ENCODE measurements at places on chromosomes 4 and X.

DNA sequence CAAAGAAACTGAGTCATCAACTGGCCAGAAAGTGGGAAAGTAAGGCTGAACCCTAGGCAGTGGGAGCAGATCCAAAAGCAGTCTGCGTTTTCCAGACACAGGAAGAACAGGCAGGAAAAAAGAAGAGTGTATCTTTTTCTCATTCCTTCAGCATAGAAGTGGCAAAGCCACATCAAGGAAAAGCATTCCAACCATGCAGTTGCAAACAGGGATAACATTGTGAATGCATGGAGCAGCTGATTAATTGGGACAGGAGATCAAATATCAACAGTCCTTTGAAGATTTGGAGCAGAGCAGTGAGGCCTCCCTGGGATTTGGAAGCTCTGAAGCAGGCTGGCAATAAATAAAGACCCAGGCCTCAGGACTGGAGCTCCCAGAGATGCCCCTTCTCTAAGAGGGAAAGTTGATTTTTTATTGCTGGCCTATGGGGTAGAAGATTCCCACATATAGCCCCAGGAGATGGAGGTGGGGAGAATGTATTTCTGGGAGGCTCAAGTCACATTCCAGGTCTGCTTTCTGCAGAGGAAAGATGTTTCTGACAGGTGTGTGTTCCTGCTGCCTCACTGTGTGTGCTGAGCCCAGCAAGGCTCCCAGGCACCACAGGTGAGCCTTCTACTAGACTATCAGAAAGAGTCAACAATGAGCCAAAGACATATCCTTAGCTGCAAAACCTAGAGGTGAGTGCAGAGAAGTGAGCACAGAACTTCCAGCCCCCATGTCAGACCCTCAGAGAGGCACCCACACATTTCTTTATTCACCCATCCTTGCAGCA is 222.5 kb downstream of the RAB28 start:
- no peak for ATAC-seq

DNA sequence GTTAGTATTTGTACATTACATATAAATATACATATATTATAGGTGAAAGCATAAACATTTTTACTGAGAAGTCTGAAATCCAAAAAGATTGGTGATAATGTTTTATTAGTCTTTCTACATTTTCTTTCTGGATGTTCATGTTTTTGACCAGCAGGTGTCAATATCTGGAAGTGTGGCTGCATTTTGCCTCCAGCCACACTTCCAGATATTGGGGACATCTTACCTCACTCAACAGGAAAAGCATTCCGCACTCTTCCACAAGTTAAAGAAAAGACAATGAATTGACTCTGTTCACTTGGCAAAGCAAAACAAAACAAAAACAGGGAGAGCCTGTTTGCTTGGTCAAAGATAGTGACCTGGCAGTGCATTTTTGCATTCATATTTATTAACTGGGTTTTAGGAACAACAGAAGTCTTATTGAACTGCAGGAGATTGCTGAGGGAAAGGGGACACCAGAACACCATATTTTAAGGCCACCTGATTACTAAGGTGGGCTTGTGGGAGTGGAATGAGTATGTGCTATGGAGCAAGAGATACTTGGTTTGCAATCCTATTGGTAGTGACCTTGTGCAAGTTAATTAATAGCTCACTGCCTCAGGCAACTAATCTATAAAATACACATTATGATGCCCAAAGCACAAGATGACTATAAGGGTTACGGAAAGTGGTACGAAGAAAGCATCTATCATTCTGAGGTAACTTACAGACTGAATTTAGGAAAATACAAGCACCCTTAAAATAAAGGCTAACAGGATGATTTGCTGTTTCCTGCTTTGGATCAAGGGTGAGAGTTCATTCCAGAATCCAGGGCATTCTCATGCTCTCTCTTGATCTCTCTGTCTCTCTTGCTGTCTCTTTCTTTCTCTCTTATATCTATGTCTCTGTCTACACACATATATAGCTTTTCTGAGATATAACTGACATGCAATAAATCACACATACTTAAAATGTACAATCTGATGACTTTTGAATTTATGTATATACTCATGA is 389.9 kb upstream of the EMCN start:
- no peak for ATAC-seq

DNA sequence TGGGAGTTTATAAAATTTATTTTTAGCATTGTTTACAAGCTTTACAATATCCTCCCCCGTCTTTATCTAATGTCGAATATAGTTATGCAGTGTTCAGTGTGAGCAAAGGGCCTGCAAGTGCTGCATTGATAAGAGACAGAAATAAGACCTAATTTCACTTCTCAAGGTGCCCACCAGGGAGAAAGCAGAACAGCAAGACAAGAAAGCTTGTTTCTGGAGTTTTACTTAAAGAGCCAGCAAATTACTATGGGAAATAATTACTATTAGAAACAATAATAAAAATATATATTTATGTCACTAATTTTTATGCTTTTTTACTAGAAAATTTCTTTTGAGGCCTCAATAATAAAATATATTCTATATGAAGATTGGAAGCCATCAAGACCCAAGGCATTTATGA is 2677.7 kb downstream of the ARAP2 start:
- no peak for ATAC-seq

DNA sequence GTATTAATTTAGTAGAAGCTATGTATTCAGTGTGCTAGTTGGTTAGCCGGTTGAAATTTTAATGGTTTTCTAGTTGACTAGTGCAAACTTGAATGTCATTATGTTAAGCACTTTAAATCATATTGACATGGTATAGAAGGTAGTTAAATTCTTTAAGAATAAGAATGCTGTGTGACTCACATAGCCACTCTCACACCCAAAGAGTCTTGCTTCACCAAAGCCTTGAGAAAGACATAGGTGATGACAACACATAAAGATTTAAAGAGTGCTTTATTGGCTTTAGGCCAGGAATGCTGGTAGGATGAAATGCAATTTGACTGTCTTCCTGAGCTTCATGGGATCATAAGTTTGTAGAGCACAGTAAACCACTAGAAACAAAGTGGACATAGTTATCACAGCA is 85.3 kb downstream of the DCAF8L2 start:
- no peak for ATAC-seq

- no peak for ATAC-seq
Measured at GRCh38 chrX:66193821-66194220, 29.8 kb downstream of the HEPH start.
